Anterior cingulate cortex (tissue), 58 donors: ENCODE measurements at places on chromosomes 2 and 18.

GRCh38 chr2:134668821-134669220 is 50.0 kb downstream of the TMEM163 start:
- DNase-seq: no peak

DNA sequence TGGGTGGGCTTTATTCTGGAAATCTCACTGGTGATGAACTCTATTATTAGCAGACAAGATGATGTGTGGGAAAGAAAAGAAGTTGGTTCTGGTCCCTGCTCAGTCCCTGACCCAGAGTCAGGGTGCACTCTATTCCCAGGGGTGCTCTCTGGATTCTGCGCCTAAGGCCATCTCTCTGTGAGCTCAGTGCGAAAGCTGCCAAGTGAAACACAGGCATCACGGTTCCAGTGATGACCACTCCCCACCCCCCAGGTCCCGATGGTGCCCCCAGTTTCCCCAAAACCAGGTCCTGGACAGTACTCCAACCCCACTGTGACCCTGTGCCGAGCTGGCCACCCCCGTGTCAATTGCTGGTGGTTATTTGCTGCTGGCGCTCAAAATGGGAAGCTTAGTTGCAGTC is 30.1 kb downstream of the RHOB start:
- DNase-seq: no peak

GRCh38 chr18:45165176-45165713 is 450.0 kb upstream of the SLC14A2 start:
- DNase-seq: no peak

DNA sequence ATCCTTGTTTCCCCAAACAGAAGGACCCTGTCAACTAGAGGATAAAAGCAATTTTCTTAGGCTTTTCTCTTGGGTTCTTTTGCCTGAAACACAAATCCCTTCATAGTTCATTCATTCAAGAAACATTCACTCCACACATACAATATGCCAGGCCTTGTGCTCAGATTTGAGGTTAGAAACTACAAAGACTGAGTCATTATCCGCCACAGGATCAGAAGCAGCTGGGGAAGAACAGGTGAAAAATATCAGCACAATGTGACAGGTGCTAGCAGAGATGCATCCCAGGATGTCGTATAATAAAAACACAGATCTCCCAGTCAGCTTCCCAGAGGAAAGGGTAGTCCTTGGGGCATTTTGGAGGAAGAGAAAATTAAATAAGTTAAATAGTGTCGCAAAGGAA is 172.4 kb downstream of the LRATD1 start:
- no peak for DNase-seq

GRCh38 chr2:13504808-13505207 is 788.1 kb downstream of the TRIB2 start:
- no peak for DNase-seq

- DNase-seq: no peak
These were observed 74.6 kb downstream of the ARL6IP6 start for GRCh38 chr2:152792974-152793373.

DNA sequence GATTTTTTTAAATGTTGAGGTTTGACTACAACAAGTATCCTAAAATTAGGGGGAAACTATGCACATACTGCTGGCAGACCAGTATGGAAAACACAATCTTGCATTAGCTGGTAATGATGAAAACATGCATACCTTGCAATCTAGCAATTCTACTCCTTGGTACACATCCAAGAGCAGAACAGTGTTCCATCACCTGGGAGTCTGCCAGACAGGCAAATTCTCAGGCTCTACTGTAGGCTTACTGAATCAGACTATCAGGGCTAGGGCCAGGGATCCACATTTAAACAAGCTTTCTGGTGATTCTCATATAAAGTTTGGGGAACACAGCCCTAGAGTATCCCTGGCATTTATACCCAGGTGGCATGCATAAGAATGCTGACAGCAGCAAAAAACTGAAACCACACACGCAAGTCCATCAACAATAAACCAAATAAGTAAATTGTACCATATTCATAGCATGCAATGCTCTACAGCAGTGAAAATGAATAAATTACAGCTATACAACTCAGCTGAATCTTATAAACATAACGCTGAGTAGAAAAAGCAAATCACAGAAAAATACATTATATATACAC is 13.6 kb downstream of the CDH2 start:
- DNase-seq: no peak

GRCh38 chr2:84643991-84644390 is 127.7 kb downstream of the DNAH6 start:
- no peak for DNase-seq

DNA sequence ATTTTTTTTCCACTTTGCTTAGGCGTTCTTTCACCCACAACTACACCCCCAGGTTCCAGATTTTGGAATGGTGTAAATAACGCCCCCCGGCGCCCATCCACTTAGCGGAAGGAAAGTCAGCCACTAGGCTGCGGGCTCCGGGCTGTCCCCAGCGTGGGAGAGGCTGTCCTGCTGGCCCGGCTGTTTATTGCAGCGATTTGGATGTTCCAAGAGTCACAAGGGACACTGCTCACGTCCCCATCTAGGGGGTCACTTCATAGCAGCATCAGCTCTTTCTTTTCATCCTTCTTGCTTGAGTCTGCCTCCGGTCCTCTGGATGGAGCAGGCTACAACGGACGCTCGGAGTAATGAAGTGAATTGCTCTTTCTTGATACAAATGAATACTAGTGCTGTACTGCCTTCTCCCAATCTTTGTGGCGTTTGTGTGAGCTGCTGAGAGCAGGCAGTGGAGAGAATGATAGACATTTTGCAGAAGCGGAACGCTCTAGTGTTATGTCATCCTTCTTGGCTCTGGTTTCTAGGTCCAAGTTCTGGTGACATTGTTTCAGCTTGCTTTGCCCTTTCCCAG is 50.7 kb upstream of the PAIP2B start:
- DNase-seq: peak; percentile 38
